ENCODE measurements at places on chromosomes 1 and 21.

- H3K4me1 ChIP-seq: no peaks in the 10 kb centered on the region
- no peak overlapping the region for H3K27ac ChIP-seq
- no peak overlapping the region for H3K4me3 ChIP-seq
- no peaks in the 10 kb centered on the region for H3K27me3 ChIP-seq
- no peak for DNase-seq
- no peaks in the 10 kb centered on the region for H3K36me3 ChIP-seq
Observed at GRCh38 chr1:208500375-208500774, 256.2 kb upstream of the PLXNA2 start.

DNA sequence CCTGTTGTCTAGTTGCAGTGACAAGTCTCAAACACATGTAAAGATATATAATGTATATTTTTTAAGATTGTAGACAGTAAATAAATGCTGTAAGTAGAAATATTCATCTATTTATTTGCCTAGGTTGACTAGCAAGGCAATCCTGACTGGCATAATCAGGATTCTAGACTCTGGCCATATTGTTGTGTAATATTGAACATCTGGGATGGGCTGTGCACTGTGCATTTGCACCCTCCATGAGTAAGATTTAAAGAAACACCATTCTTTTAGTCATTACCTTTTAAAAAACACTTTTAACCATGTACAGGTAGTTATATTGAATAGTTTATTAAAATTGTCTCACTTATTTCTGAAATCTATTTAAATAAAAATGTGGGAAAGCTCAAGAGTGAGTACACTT, 32.4 kb downstream of the RASAL2 start:
- H3K27ac ChIP-seq: peak overlapping the region; percentile 96
- no peaks in the 10 kb centered on the region for H3K27me3 ChIP-seq
- H3K4me3 ChIP-seq: no peak overlapping the region
- H3K36me3 ChIP-seq: peaks cover 4% of the 10 kb centered on the region

GRCh38 chr1:206566999-206567398, 45.3 kb downstream of the EIF2D start:
- H3K4me1 ChIP-seq: no peaks in the 10 kb centered on the region
- H3K36me3 ChIP-seq: no peaks in the 10 kb centered on the region
- no peak for DNase-seq
- no peak overlapping the region for H3K4me3 ChIP-seq
- no peaks in the 10 kb centered on the region for H3K27me3 ChIP-seq

- peaks cover 3% of the 10 kb centered on the region for H3K36me3 ChIP-seq
- peak overlapping the region; percentile 86 for H3K27ac ChIP-seq
- peaks cover 47% of the 10 kb centered on the region for H3K4me1 ChIP-seq
- no peaks in the 10 kb centered on the region for H3K27me3 ChIP-seq
- DNase-seq: no peak
- H3K4me3 ChIP-seq: peak overlapping the region; percentile 42
Observed at GRCh38 chr1:28246427-28246832, 10.5 kb downstream of the ATP5IF1 start.

GRCh38 chr1:21295002-21295401, 4.7 kb upstream of the ECE1 start:
- no peaks in the 10 kb centered on the region for H3K36me3 ChIP-seq
- no peak overlapping the region for H3K4me3 ChIP-seq
- H3K27me3 ChIP-seq: no peaks in the 10 kb centered on the region
- H3K27ac ChIP-seq: no peak overlapping the region
- H3K4me1 ChIP-seq: peaks cover 24% of the 10 kb centered on the region
- no peak for DNase-seq

DNA sequence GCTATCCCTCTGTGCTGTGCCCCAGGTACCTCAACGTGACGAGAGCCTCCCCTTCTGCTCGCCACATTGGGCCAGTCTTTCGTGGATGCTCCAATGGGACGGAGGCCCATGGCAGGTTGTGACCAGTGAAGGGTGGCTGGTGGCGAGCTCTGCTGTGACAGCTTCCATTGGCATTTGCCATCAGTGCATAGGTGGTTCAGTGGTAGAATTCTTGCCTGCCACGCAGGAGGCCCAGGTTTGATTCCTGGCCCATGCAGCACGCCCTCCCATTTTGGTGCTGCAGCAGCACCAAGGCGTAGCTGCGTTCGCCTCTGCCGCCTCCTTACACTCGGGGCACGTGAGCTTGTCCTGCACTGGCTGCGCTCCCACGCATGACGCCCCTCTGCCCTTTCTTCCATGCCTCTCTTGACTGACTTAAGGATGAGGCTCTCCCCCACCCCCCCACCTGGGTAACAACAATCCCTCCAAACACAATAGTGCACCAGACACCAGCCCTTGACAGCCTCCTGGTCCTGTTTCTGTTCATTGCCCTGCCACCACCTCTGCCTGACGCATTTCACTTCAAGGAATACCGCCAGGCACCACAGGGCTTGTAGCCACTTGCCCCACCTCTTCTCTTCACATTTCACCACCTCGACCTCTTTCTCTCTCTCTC, 24.7 kb upstream of the FCGR2A start:
- H3K27me3 ChIP-seq: no peaks in the 10 kb centered on the region
- no peaks in the 10 kb centered on the region for H3K36me3 ChIP-seq
- DNase-seq: no peak
- no peak overlapping the region for H3K27ac ChIP-seq
- H3K4me3 ChIP-seq: no peak overlapping the region

- H3K27me3 ChIP-seq: no peaks in the 10 kb centered on the region
- H3K4me3 ChIP-seq: no peak overlapping the region
- H3K27ac ChIP-seq: peak overlapping the region; percentile 81
- H3K4me1 ChIP-seq: peaks cover 34% of the 10 kb centered on the region
- DNase-seq: no peak
Observed at GRCh38 chr21:27569831-27570230, 602.9 kb upstream of the ADAMTS5 start.

GRCh38 chr1:184025242-184025675, 12.3 kb downstream of the COLGALT2 start:
- H3K36me3 ChIP-seq: no peaks in the 10 kb centered on the region
- no peak overlapping the region for H3K4me3 ChIP-seq
- no peak overlapping the region for H3K27ac ChIP-seq
- DNase-seq: no peak

- no peak overlapping the region for H3K4me3 ChIP-seq
- no peak for DNase-seq
- no peaks in the 10 kb centered on the region for H3K27me3 ChIP-seq
- no peak overlapping the region for H3K27ac ChIP-seq
- H3K4me1 ChIP-seq: no peaks in the 10 kb centered on the region
- peaks cover 94% of the 10 kb centered on the region for H3K36me3 ChIP-seq
Observed at GRCh38 chr1:43683560-43683959, 23.8 kb upstream of the ST3GAL3 start.

GRCh38 chr1:92167151-92167550, 50.6 kb upstream of the C1orf146 start:
- no peak overlapping the region for H3K4me3 ChIP-seq
- H3K36me3 ChIP-seq: no peaks in the 10 kb centered on the region
- no peak overlapping the region for H3K27ac ChIP-seq
- no peak for DNase-seq
- no peaks in the 10 kb centered on the region for H3K4me1 ChIP-seq
- H3K27me3 ChIP-seq: peaks cover 2% of the 10 kb centered on the region

- no peak overlapping the region for H3K27ac ChIP-seq
- no peaks in the 10 kb centered on the region for H3K4me1 ChIP-seq
- no peak overlapping the region for H3K4me3 ChIP-seq
Observed at GRCh38 chr21:15449556-15449955, 280.2 kb upstream of the USP25 start.

DNA sequence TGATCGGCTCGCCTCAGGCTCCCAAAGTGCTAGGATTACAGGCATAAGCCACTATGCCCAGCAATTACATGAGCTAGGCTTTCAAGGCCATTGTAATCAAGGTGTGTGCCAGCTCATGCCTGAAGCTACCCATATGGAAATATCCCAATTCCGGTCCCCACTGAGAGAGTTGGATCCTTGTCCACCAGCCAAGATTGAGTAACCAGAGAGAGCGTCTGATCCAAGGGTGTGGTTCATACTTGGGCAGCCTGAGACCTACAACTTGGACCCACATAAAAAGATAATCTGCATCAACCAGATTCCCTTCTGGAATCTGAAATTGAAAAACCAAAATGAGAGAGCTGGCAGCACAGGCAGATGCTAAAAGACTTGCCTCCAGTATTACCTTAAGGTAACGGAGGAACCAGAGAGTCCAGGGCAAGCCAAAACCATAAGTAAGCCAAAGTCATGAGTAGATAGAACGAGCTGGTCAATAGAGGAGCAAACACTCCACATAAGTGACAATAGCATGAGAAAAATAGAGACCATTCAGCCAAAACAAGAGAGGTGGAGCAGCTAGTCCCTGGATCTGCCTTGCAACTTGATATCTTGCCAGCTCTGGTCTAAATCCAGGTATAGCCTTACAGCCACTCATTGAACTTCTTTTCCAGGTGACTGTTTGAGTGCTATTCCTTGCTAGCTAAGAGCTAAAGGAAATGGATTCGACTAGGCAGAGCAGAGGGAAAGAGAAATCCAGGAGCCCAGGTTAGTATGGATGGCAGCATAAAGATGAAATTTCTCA, 63.8 kb upstream of the ATP1A1 start:
- no peaks in the 10 kb centered on the region for H3K36me3 ChIP-seq
- DNase-seq: no peak
- H3K4me1 ChIP-seq: peaks cover 21% of the 10 kb centered on the region
- H3K27ac ChIP-seq: no peak overlapping the region
- no peaks in the 10 kb centered on the region for H3K27me3 ChIP-seq
- no peak overlapping the region for H3K4me3 ChIP-seq
